ENCODE measurements at places on chromosomes 6 and 20. TPM values are rescaled to one million over a fixed set of nuclear protein-coding genes. Genes with fewer than 3 reads are reported as not detected.

GRCh38 chr6:88677356-88677755 lies 286.1 kb downstream of the RNGTT start:
- no peaks in the 10 kb centered on the region for H3K27me3 ChIP-seq
- no peak for DNase-seq
- peaks cover 6% of the 10 kb centered on the region for H3K36me3 ChIP-seq

DNA sequence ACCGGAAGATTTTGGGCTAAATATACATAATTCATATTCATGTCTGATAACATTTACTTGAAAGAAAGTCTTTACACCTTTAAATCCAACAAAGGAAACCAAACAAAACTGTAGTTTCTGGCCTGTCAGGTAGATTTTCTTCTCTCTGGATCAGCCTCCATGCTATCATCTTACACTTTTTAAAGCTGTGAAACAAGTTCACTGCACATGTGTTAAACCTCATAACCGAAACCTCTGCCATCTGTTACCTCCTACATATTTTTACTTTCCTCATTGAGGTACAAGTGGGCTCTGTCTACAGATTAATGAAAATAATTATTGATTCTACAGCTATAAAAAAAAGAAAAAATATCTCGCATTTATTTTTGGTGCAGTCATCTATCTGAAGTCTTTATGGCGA lies 149.9 kb downstream of the RALGAPA2 start:
- H3K4me1 ChIP-seq = peaks cover 5% of the 10 kb centered on the region
- no peak for DNase-seq
- H3K27me3 ChIP-seq = no peaks in the 10 kb centered on the region
- no peak overlapping the region for H3K4me3 ChIP-seq

- H3K4me1 ChIP-seq = no peaks in the 10 kb centered on the region
- H3K36me3 ChIP-seq = no peaks in the 10 kb centered on the region
- H3K27me3 ChIP-seq = peaks cover 2% of the 10 kb centered on the region
- H3K27ac ChIP-seq = no peak overlapping the region
- DNase-seq = no peak
These were observed 152.3 kb upstream of the BEND6 start for GRCh38 chr6:56802584-56802983.

DNA sequence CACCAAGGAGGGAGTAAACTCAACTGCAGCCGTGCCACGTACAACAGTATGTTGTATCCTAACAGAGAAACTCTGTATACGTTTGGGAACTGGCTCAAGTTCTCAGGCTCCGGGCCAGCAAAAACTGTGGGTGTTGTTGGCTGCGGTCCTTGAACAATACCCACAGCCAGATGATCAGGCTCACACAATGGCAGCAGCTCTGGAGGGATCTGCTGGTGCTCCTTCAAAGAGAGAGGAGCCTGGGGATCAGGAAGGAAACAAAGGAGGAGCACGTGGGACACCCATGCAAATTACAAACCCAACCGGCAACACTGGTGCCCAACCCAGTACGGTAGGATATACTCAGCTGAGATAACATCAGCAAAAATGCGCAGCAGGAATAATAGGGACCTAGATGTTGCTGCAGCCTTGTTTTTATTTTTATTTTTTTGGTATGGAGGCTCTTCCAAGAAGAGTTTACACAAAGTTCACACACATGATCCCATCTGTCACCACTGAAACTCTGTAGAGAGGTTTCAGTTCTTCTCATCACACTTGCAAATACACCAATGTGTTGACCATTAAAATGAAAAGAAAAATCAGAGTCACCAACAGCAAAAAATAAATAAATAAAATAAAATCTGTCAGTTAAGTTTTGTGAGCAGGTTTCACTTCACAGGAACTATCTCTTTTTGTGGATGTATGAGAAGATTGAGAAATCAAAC lies 41.2 kb upstream of the PDE10A start:
- H3K36me3 ChIP-seq = no peaks in the 10 kb centered on the region
- no peaks in the 10 kb centered on the region for H3K4me1 ChIP-seq
- no peak overlapping the region for H3K4me3 ChIP-seq
- no peak for DNase-seq
- H3K27me3 ChIP-seq = no peaks in the 10 kb centered on the region

Gene IL17F
- not detected for total RNA-seq

DNA sequence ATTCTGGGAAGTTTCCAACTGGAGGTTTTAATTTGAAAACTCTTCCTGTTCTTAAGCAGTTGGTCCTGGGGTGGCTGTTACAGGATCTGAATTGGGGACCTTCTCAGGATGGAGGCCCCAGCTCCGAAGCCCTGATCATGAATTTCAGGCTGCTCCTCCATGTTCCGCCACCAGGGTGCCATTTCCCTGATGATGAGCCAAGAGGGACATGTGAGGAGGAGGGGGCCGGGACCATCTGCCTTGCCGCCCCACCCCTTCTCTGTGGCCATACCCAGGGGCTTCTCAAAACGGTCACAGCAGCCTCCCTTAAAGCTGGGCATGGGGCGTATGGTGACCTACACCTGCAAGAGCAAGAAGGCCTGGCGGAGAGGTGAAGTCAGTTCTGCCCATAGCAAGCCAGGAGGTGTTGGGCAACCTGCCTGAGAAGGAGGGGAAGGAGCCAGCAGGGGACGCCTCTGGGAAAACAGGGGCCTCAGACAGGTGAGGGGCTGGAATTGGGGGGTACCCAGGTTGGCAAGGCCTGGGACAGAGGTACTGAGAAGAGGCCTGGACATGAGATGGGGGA lies 3.6 kb upstream of the BAK1 start:
- peak overlapping the region; percentile 45 for H3K4me3 ChIP-seq
- DNase-seq = no peak
- no peaks in the 10 kb centered on the region for H3K27me3 ChIP-seq
- peak overlapping the region; percentile 63 for H3K27ac ChIP-seq
- peaks cover 27% of the 10 kb centered on the region for H3K4me1 ChIP-seq
- H3K36me3 ChIP-seq = peaks cover 3% of the 10 kb centered on the region

Gene LY6G6C
- not detected for total RNA-seq

- peaks cover 82% of the 10 kb centered on the region for H3K4me1 ChIP-seq
- H3K36me3 ChIP-seq = peaks cover 25% of the 10 kb centered on the region
- peak overlapping the region; percentile 19 for H3K4me3 ChIP-seq
These were observed 48.0 kb downstream of the ADTRP start for GRCh38 chr6:11730641-11731040.

GRCh38 chr6:149915970-149916865 lies 6.7 kb downstream of the RAET1G start:
- no peaks in the 10 kb centered on the region for H3K4me1 ChIP-seq
- no peak overlapping the region for H3K27ac ChIP-seq
- H3K36me3 ChIP-seq = no peaks in the 10 kb centered on the region

- H3K36me3 ChIP-seq = peaks cover 1% of the 10 kb centered on the region
- no peak for DNase-seq
- no peaks in the 10 kb centered on the region for H3K27me3 ChIP-seq
These were observed 23.0 kb downstream of the BCKDHB start for GRCh38 chr6:80129485-80129884.

DNA sequence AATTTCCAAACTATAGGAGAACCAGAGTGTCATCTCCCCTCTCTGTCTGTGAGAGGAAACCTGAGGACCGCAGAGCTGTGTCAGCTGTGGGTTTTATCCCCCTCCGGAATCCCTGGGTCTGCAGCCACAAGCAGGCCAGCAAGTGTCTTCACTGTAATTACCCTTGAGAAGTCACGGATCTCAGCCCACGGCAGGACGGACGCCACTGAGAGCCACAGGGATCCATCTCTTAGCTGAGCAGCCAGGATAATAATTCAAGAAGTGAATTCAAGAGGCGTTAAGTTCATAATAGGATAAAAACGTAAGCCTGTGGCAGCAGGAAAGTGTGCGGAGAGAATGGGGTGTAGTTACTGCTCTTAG lies 37.0 kb downstream of the DLL1 start:
- H3K27me3 ChIP-seq = peaks cover 9% of the 10 kb centered on the region
- no peak for DNase-seq
- H3K27ac ChIP-seq = no peak overlapping the region

DNA sequence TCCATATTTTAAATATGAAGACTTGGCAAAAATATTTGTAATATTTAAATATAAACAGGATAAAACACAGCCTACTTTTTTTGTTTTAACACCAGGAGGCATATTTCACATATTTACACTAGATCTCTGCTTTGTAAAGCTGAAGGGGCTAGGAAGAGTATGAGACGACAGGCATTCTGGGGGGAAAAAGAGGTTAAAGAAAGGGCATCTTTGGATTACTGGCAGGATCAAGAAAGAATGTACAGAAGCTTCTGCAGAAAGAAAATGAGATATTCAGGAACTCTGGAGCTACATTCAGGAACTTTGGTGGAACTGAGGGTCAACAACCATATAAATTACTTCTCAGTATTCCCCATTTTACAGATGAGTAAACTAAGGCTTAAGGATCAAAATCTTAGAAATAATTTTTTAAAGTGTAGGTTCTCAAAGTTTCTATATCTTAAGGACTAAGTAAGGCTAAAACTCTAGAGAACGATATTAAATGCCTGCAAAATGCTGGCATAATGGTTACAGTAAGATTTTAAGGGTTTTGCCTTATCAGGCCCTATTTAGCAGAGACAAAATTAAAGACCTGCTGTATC lies 156.5 kb downstream of the CDK19 start:
- no peak for DNase-seq
- no peaks in the 10 kb centered on the region for H3K27me3 ChIP-seq
- H3K4me3 ChIP-seq = no peak overlapping the region
- H3K27ac ChIP-seq = no peak overlapping the region

GRCh38 chr6:167965592-167966539 lies 31.6 kb upstream of the KIF25 start:
- no peak overlapping the region for H3K4me3 ChIP-seq
- H3K36me3 ChIP-seq = peaks cover 18% of the 10 kb centered on the region
- H3K27ac ChIP-seq = no peak overlapping the region

Gene NRM
- total RNA-seq = 15.9 TPM

- H3K36me3 ChIP-seq = no peaks in the 10 kb centered on the region
- no peak overlapping the region for H3K4me3 ChIP-seq
- no peak overlapping the region for H3K27ac ChIP-seq
- H3K27me3 ChIP-seq = peaks cover 2% of the 10 kb centered on the region
- no peaks in the 10 kb centered on the region for H3K4me1 ChIP-seq
These were observed 72.6 kb upstream of the PLEKHG1 start for GRCh38 chr6:150527100-150527499.

DNA sequence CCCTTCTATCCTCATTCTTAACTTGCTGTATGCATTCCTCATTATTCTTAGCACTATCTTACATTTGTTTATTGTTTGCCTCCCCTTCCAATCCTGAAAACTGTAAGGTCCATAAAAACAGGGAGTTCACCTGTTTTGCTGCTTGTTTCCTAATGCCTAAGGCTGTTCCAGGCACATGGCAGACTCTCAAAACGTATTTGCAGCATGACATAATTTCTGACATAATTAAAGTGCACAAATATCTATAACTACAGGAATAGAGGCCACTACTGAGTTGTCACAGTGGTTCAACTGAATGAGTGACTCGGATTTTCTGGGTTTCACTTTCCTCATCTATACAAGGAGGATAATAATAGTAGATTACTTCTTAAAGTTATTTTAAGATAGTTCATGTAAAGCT lies 83.0 kb downstream of the HFE start:
- peaks cover 6% of the 10 kb centered on the region for H3K36me3 ChIP-seq
- peak overlapping the region; percentile 93 for H3K27ac ChIP-seq
- peaks cover 61% of the 10 kb centered on the region for H3K4me1 ChIP-seq
- DNase-seq = no peak

- H3K27ac ChIP-seq = no peak overlapping the region
- peaks cover 71% of the 10 kb centered on the region for H3K27me3 ChIP-seq
- no peaks in the 10 kb centered on the region for H3K4me1 ChIP-seq
These were observed 5.3 kb downstream of the FOXA2 start for GRCh38 chr20:22579119-22579427.

GRCh38 chr6:83221276-83221675 lies 28.1 kb downstream of the RWDD2A start:
- no peaks in the 10 kb centered on the region for H3K36me3 ChIP-seq
- DNase-seq = no peak
- no peak overlapping the region for H3K4me3 ChIP-seq

GRCh38 chr6:149752600-149753373 lies 3.2 kb downstream of the PCMT1 start:
- peaks cover 16% of the 10 kb centered on the region for H3K4me1 ChIP-seq
- H3K27me3 ChIP-seq = no peaks in the 10 kb centered on the region
- DNase-seq = no peak
- H3K36me3 ChIP-seq = peaks cover 7% of the 10 kb centered on the region
- H3K4me3 ChIP-seq = peak overlapping the region; percentile 5
- no peak overlapping the region for H3K27ac ChIP-seq

Gene PKIB
- total RNA-seq = not detected

DNA sequence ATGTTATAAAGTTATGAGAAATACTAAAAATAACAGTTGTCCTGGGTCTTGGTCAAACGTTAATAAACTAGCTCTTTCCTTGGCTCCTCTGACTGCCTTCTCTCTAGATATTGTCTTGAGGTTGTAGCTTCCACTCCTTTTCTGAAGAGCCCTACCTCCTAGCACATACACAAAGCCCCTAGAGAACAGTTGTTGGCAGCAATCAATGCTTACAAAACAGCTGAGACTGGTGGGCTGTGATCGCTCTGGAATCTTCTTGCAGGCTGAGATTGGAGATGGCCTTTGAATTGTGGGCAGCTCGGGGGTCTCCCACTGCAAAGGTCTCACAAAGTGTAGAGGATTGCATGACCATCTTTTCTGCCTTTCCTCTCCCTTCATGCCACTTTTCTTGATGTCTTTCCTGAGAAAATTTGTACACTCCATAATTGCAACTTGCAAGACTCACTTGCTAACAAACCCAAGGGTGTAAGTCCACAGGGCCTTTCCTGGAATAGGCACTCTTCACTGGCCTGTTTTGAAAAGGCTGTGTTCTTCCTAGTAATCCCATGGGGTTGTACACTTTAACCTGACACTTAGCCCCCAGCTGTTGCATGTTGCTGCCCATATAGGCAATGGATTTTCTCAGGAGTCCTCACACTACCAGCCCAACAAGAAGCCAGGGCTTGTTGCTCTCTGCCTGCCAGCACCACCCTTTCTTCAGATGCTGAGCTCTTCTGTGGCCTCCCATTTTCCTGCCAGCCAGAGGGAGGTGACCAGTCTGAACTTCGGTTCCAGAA lies 99.9 kb downstream of the TCP11 start:
- H3K4me1 ChIP-seq = no peaks in the 10 kb centered on the region
- no peak overlapping the region for H3K4me3 ChIP-seq
- no peaks in the 10 kb centered on the region for H3K27me3 ChIP-seq
- DNase-seq = no peak

- no peak overlapping the region for H3K4me3 ChIP-seq
- H3K27me3 ChIP-seq = peaks cover 3% of the 10 kb centered on the region
- DNase-seq = no peak
- H3K27ac ChIP-seq = no peak overlapping the region
- no peaks in the 10 kb centered on the region for H3K36me3 ChIP-seq
These were observed 136.5 kb downstream of the ELOVL4 start for GRCh38 chr6:79810871-79811270.

DNA sequence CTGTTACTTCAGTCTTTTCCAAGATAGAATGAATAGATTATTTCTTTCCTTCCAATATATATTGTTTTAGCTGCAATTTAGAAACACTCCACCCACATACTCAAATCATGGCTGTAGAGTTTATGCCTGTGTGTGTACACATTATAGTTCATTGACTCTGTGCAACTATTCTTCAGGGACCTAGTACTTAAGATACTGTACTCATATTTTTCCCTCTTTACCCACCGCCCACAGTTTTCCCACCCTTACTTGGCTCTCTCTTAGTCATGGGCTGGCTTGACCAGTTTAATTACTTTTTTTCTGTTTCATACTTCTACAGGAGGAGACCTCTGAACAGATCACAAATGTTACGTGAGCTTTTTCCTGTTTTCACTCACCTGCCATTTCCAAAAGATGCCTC lies 30.4 kb downstream of the C6orf89 start:
- H3K4me3 ChIP-seq = no peak overlapping the region
- peaks cover 55% of the 10 kb centered on the region for H3K4me1 ChIP-seq
- no peak for DNase-seq
- H3K36me3 ChIP-seq = peaks cover 39% of the 10 kb centered on the region
- H3K27ac ChIP-seq = peak overlapping the region; percentile 37
- no peaks in the 10 kb centered on the region for H3K27me3 ChIP-seq
